ENCODE measurements at places on chromosomes 16 and 17. TPM values are rescaled to one million over a fixed set of nuclear protein-coding genes. Genes with fewer than 3 reads are reported as not detected.

GRCh38 chr17:68603027-68603426, 1.9 kb upstream of the FAM20A start:
- H3K27ac ChIP-seq, result no peak overlapping the region
- no peaks in the 10 kb centered on the region for H3K36me3 ChIP-seq
- H3K4me3 ChIP-seq, result no peak overlapping the region
- peaks cover 65% of the 10 kb centered on the region for H3K27me3 ChIP-seq
- H3K4me1 ChIP-seq, result peaks cover 13% of the 10 kb centered on the region
- DNase-seq, result no peak

- H3K4me1 ChIP-seq, result no peaks in the 10 kb centered on the region
- no peaks in the 10 kb centered on the region for H3K27me3 ChIP-seq
- no peak for DNase-seq
- peaks cover 7% of the 10 kb centered on the region for H3K36me3 ChIP-seq
These were observed 11.2 kb downstream of the CYB5D2 start for GRCh38 chr17:4154201-4154600.

DNA sequence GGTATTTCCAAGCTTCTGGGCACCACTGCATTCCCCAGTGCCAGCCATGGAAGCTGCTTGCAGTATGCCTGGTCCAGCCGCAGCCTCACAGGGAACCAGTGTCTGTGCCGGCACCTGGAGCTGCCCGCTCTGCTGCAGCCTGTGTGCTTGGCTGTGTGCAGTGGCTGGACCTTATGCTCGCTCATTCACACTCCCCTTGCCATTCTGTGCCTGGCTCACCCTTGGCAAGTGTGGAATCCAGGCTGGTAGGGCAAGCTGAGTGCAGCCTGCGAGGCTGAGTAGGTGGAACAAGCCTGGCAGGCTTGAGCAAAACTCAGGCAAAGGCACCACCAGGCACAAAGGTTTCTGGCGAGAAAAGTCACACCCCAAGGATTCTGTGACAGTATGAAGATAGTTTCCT, 144.0 kb downstream of the MYO1D start:
- no peak overlapping the region for H3K4me3 ChIP-seq
- H3K36me3 ChIP-seq, result no peaks in the 10 kb centered on the region
- no peak overlapping the region for H3K27ac ChIP-seq
- H3K4me1 ChIP-seq, result no peaks in the 10 kb centered on the region

Gene TLCD1
- 2.1 TPM for total RNA-seq

- H3K4me1 ChIP-seq, result peaks cover 61% of the 10 kb centered on the region
- H3K4me3 ChIP-seq, result no peak overlapping the region
- H3K36me3 ChIP-seq, result peaks cover 63% of the 10 kb centered on the region
These were observed 2.6 kb downstream of the GPS2 start for GRCh38 chr17:7312432-7313087.

GRCh38 chr17:12856416-12856815, 67.1 kb downstream of the ARHGAP44 start:
- H3K27me3 ChIP-seq, result no peaks in the 10 kb centered on the region
- no peaks in the 10 kb centered on the region for H3K36me3 ChIP-seq
- H3K4me3 ChIP-seq, result no peak overlapping the region
- DNase-seq, result no peak
- H3K27ac ChIP-seq, result no peak overlapping the region

- no peak for DNase-seq
- H3K27me3 ChIP-seq, result no peaks in the 10 kb centered on the region
- H3K36me3 ChIP-seq, result no peaks in the 10 kb centered on the region
- H3K4me1 ChIP-seq, result no peaks in the 10 kb centered on the region
These were observed 67.5 kb downstream of the SHISA6 start for GRCh38 chr17:11308531-11308930.

- DNase-seq, result peak; percentile 52
- peaks cover 27% of the 10 kb centered on the region for H3K4me1 ChIP-seq
These were observed 438 bp downstream of the GRN start for GRCh38 chr17:44345454-44346026.

Gene CDH3
- not detected for total RNA-seq

GRCh38 chr17:72631568-72631948, 460.9 kb downstream of the SLC39A11 start:
- H3K27ac ChIP-seq, result no peak overlapping the region
- DNase-seq, result no peak
- H3K4me3 ChIP-seq, result no peak overlapping the region
- H3K4me1 ChIP-seq, result peaks cover 22% of the 10 kb centered on the region
- no peaks in the 10 kb centered on the region for H3K36me3 ChIP-seq

Gene PHOSPHO1
- total RNA-seq, result not detected

DNA sequence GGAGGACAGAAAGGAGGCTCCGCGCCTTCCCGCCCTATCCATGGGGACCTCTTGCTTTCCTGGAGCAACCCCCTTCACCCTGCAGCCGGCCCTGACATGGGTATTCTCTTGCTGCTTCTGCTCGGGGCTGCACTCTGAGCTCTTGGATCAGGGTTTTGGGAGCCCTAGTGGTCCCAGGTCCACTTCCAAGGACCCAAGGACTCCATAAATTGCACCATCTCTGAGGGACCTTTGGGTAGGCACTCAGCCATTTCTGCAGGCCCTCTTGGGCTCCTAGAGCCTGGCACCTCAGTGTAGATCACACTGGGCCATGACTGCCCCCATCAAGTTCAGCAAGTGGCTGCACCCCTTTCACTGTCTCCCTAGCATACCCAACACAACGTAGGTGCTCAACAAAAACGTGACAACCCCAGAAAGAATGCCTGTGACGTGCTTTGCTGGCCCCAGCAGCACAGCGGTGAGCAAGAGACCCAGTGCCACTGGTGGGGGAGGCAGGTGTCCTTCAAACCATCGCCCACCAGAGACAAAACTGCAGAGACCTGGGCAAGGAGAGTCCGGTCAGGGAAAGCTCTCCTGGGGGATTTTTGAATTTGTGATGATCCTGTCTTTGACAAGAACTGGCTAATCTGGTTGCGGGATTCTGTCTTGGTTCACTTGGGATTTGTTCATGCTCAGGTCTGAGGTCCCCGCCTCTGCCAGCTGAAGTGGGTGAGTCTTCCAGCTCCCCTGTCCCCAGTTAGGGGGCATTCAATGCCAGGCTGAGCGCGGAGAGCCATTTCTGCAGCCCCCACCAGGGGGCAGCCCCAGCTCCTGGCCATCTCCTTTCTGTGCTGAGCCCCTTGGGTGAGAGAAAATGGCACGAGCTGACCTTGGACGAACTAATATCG, 2.5 kb upstream of the RAB11FIP4 start:
- peak; percentile 42 for DNase-seq
- no peaks in the 10 kb centered on the region for H3K36me3 ChIP-seq
- no peak overlapping the region for H3K27ac ChIP-seq
- peaks cover 41% of the 10 kb centered on the region for H3K27me3 ChIP-seq

DNA sequence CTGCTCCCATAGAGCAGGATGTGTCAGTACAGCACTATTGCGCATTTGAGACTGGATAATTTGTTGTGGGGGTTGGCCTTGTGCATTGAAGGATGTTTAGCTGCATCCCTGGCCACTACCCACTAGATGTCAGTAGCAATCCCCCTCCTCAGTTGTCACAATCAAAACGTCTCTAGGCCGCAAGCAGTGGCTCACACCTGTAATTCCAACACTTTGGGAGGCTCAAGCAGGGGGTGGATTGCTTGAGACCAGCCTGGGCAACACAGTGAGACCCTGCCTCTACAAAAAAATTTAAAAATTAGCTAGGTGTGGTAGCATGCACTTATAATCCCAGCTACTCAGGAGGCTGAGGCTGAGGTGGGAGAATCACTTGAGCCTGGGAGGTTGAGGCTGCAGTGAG, 48.4 kb downstream of the CENPV start:
- DNase-seq, result peak; percentile 24
- H3K27me3 ChIP-seq, result no peaks in the 10 kb centered on the region
- H3K4me3 ChIP-seq, result no peak overlapping the region
- H3K4me1 ChIP-seq, result no peaks in the 10 kb centered on the region
- H3K36me3 ChIP-seq, result no peaks in the 10 kb centered on the region

Data from activated CD4-positive, alpha-beta T cell treated with anti-CD3 and anti-CD28 coated beads, Interleukin-2, amount 10 ng/mL, durations not matched to agents 7 days and 5 days (primary cell).